ENCODE measurements at places on chromosomes 5 and 9. TPM values are rescaled to one million over a fixed set of nuclear protein-coding genes. Genes with fewer than 3 reads are reported as not detected.

WDR36 gene
- total RNA-seq = 44.7 TPM

PCA3 gene
- total RNA-seq = not detected

LRRC70 gene
- total RNA-seq = 1.5 TPM

TNFSF15 gene
- total RNA-seq = 2.2 TPM

IARS1 gene
- total RNA-seq = 128 TPM

FST gene
- total RNA-seq = 403 TPM

PLEKHG4B gene
- total RNA-seq = 1.4 TPM

RNF208 gene
- 1.7 TPM for total RNA-seq

MYOZ3 gene
- not detected for total RNA-seq

KLF9 gene
- 0.44 TPM for total RNA-seq

EPB41L4B gene
- 11.2 TPM for total RNA-seq

- H3K27me3 ChIP-seq = no peaks in the 10 kb centered on the region
- H3K27ac ChIP-seq = no peak overlapping the region
- H3K4me1 ChIP-seq = peaks cover 19% of the 10 kb centered on the region
- DNase-seq = no peak
- no peaks in the 10 kb centered on the region for H3K36me3 ChIP-seq
Observed at GRCh38 chr5:112643339-112643971, 94.2 kb upstream of the APC start.

DNA sequence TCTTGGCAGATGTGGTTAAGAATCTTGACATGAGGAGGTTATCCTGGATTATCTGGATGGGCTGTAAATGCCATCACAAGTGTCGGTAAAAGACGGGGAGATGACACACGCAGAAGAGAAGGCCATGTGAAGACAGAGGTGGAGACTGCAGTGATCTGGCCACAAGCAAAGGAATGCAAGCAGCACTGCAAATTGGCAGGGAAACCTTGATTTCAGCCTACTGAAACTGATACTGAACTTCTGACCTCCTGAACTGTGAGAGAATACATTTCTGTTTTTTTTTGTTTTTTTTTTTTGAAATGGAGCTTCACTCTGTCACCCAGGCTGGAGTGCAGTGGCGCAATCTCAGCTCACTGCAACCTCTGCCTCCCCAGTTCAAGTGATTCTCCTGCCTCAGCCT lies 92.4 kb upstream of the NFIL3 start:
- no peak for DNase-seq
- H3K4me3 ChIP-seq = no peak overlapping the region
- no peaks in the 10 kb centered on the region for H3K36me3 ChIP-seq
- no peak overlapping the region for H3K27ac ChIP-seq

DNA sequence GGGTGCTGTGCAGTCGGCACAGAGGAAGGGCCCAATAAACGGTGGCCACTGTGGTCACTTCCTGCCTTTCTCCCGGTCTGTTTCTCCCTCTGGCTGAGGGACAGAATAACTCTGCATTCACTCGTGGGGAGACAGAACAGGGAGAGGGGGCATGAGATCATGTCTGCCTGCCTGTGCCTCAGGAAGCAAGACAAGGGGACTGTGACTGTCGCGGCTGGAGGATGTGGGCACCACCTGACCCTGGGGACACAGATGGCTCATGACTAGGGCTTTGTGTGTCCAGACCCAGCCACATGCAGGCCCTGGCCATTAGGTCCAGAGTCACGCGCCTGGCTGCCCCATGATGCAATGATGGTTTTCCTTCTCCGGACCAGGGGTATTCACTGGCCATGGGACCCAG lies 5.8 kb downstream of the TRUB2 start:
- H3K27me3 ChIP-seq = no peaks in the 10 kb centered on the region
- peaks cover 2% of the 10 kb centered on the region for H3K36me3 ChIP-seq
- no peak overlapping the region for H3K4me3 ChIP-seq
- peaks cover 4% of the 10 kb centered on the region for H3K4me1 ChIP-seq
- DNase-seq = no peak
- H3K27ac ChIP-seq = no peak overlapping the region

DNA sequence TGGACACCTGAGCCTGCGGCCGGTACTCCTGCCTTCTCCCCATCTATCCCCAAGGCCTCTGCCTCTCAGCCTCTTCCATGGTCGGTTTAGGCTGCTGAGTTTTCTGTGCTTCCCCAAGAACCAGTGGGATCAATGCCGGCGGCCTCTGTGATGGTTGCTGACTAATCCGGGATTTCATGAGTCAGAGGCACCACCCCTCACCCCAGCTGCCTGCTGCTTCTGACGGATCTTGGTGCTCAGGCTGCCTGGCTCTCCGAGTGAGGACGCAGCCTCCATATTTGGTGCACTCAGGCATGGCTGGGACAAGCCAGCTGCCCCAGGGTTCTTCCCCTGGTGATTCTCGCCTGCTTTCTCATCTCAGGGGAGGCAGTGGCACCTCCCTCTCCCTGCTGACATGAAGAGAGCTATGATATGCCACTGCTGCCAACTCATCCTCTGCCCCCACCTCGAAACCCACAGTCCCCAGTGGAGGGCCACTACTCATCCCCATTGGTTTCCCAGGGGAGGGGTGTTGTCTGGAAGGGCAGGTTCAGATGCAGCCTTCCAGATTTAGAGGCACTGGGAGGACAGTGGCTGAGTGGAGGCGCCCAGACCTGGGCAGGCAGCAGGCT lies 3.3 kb upstream of the MAN1B1 start:
- DNase-seq = peak; percentile 92
- H3K27ac ChIP-seq = peak overlapping the region; percentile 84
- peaks cover 37% of the 10 kb centered on the region for H3K4me1 ChIP-seq
- no peaks in the 10 kb centered on the region for H3K27me3 ChIP-seq

- H3K4me1 ChIP-seq = 0 out of 2 replicates have a peak, but pooled peaks cover 3% of the 10 kb centered on the region
- peaks cover 24% of the 10 kb centered on the region for H3K27me3 ChIP-seq
- H3K36me3 ChIP-seq = no peaks in the 10 kb centered on the region
Observed at GRCh38 chr5:181054871-181055459, 14.9 kb downstream of the BTNL9 start.

GRCh38 chr9:85453850-85454249 lies 287.9 kb downstream of the AGTPBP1 start:
- no peak overlapping the region for H3K27ac ChIP-seq
- DNase-seq = no peak
- H3K4me1 ChIP-seq = no peaks in the 10 kb centered on the region
- no peaks in the 10 kb centered on the region for H3K36me3 ChIP-seq

DNA sequence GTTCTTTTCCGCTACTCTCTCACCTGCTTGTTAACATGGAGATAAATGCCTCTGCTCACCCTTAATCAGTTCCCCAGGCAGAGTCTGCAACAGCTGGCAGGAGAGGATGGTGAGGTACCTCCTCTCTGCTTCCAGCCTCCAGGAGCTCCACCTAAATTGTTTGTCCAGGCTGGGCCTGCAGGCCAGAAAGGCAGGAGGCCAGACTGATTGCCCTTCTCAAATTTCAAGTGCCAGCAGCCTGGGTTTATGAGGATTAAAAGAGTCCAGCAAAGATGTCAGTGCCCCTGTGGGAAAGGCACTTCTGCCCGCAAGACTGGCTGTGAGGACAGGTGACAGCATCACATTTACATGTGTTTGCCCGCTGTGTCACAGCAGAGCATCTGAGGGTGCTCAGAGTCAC lies 19.8 kb downstream of the CORO2A start:
- no peaks in the 10 kb centered on the region for H3K36me3 ChIP-seq
- H3K27me3 ChIP-seq = no peaks in the 10 kb centered on the region
- H3K27ac ChIP-seq = 0 out of 2 replicates have a peak overlapping the region, but pooled peaks have one; percentile 7
- DNase-seq = peak; percentile 70

DNA sequence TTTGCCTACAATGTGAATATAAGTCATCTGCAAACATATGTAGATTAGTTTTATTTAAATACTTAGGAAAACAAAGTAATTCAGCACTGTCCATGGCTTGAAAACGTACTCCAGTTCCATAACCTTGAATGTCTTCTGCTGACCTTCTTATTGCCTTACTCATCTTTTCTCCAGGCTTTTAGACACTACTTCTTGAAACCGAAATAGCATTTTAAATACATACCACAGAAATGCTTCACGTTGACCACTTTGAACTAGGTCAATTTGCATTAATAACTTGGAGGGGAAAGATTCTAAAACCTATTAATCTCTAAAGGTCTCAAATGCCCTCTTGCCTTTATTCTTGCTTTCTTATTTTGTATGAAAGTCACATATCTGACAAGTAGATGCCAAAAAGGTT lies 995.4 kb upstream of the ACO1 start:
- no peaks in the 10 kb centered on the region for H3K36me3 ChIP-seq
- no peaks in the 10 kb centered on the region for H3K4me1 ChIP-seq
- H3K27ac ChIP-seq = no peak overlapping the region
- H3K27me3 ChIP-seq = peaks cover 15% of the 10 kb centered on the region
- no peak for DNase-seq
- H3K4me3 ChIP-seq = no peak overlapping the region

- no peak overlapping the region for H3K4me3 ChIP-seq
- DNase-seq = peak; percentile 97
- peak overlapping the region; percentile 26 for H3K27ac ChIP-seq
Observed at GRCh38 chr9:124309667-124310084, 51.9 kb downstream of the NEK6 start.

DNA sequence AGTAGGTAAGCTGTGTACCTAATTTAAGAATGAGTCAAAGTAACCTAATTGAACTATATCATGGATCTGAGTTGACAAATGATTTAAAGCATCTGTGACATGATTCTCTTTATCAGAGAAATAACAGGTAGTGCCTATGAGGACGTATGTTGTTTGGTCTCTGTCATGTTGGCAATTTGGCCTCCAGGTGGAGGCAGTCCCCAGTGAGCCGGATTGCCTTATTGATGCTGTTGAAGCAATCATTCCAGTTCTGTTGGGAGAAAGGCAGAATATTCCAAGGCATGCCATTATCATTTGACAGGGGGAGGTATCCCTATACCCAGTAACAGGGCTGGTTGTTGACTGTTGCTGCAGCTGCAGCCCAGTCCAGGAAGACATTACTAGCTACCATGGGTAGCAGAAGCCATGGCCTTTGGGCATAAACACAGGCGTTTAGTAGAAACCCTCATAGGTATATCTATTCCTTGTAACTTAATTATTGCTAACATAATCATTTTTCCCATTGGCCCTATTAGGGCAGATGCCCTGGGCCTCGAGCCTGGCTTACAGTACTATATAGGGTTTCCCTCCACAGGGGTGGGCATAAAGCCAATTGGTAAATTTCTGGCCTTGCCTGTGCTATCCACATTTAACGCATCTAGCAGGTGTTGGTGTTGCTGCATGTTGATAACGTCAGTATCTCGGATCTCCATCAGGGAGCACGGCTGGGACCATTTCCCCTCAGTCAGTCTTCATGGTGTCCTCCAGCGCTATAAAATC lies 12.2 kb upstream of the SLC22A4 start:
- no peak overlapping the region for H3K27ac ChIP-seq
- no peak overlapping the region for H3K4me3 ChIP-seq
- no peaks in the 10 kb centered on the region for H3K4me1 ChIP-seq

GRCh38 chr5:150989695-150990094 lies 30.7 kb upstream of the GPX3 start:
- H3K36me3 ChIP-seq = no peaks in the 10 kb centered on the region
- H3K4me1 ChIP-seq = no peaks in the 10 kb centered on the region

GRCh38 chr5:73435759-73436534 lies 12.6 kb downstream of the FOXD1 start:
- H3K27me3 ChIP-seq = no peaks in the 10 kb centered on the region
- no peak overlapping the region for H3K27ac ChIP-seq
- DNase-seq = no peak
- no peak overlapping the region for H3K4me3 ChIP-seq
- no peaks in the 10 kb centered on the region for H3K36me3 ChIP-seq

DNA sequence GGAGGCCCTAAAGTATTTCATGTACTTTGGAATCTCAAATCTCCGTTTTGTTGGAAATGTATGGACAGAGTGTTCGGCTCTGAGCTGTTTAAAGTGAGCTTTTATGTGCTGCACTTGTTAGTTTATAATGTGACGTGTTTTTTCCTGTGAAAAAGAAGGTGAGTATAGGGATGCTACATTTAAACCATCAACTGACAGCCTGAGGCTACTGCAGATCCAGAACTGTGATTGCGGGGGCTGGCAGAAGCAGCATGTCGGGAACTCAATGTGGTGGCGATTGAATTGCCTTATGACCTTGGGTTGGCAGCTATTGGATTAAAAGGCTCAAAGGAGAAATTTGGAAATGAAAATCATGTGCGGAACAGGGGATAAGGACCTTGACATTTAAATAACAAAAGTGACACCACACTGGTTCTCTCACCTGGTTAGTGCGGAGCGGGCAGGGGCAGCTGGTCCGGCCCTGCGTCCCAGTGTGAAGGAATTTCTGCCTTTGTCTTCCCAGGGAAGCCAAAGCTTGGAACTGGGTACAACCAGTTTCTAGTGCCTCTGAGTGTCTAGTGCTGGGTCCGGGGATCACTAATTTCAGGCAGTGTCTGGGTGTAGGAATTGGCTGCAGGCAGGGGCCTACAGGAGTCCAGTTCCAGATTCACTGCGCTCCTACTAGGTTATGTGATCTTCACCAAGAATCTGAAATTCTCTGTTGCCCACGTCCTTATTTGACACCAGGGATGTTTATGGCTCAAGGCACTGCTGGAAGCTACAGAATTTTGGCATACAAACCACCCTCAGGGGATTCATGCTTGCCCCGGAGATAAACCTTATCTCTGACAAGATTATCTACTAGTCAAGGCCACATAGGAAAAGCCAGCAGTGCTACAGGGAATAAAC lies 120.7 kb upstream of the ERCC6L2 start:
- DNase-seq = no peak
- H3K4me1 ChIP-seq = no peaks in the 10 kb centered on the region
- H3K27ac ChIP-seq = no peak overlapping the region
- H3K27me3 ChIP-seq = no peaks in the 10 kb centered on the region
- H3K4me3 ChIP-seq = no peak overlapping the region

GRCh38 chr9:2043243-2043642 lies 28.1 kb downstream of the SMARCA2 start:
- no peak overlapping the region for H3K4me3 ChIP-seq
- no peaks in the 10 kb centered on the region for H3K27me3 ChIP-seq
- H3K36me3 ChIP-seq = no peaks in the 10 kb centered on the region
- no peak overlapping the region for H3K27ac ChIP-seq

DNA sequence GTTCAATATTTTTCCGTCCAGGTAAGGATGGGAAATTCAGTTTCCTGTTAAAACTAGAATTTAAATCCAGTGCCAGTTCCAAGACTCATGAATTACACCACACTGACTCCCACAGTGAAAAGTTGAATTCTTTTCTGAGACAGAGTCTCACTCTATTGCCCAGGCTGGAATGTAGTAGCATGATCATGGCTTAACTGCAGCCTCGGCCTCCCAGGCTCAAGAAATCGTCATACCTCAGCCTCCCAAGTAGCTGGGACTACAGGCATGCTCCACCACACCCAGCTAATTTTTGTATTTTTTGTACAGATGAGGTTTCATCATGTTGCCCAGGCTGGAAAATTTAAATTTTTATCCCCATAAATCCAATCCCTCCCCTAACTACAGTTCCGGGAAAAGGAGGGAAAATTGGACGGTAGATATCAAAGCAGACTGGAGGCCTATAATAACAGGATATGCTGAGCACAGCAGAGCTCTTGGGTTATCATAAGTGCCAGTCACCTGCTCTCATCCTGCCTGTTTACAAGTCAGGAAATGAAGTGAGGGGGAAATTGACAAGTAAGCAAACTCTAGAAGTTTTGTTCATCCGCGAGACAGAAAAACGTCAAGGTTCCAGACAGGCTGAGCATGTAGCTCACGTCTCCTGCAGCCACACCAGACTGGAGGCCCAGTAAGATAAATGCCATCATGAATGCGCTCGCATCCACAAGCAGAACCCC lies 105.7 kb downstream of the UGCG start:
- H3K36me3 ChIP-seq = no peaks in the 10 kb centered on the region
- H3K4me1 ChIP-seq = no peaks in the 10 kb centered on the region
- H3K4me3 ChIP-seq = no peak overlapping the region
- H3K27ac ChIP-seq = no peak overlapping the region

- no peaks in the 10 kb centered on the region for H3K27me3 ChIP-seq
- no peak overlapping the region for H3K27ac ChIP-seq
- H3K36me3 ChIP-seq = no peaks in the 10 kb centered on the region
Observed at GRCh38 chr5:124200381-124200780, 546.1 kb downstream of the ZNF608 start.
